NCI-H446 treated with DMSO at 0.1 percent for 48 hours (cell line): ENCODE measurements at places on chromosomes 3 and 15.
A peak's percentile ranks its signal among the peaks of the same experiment; 100 is the strongest.

DNA sequence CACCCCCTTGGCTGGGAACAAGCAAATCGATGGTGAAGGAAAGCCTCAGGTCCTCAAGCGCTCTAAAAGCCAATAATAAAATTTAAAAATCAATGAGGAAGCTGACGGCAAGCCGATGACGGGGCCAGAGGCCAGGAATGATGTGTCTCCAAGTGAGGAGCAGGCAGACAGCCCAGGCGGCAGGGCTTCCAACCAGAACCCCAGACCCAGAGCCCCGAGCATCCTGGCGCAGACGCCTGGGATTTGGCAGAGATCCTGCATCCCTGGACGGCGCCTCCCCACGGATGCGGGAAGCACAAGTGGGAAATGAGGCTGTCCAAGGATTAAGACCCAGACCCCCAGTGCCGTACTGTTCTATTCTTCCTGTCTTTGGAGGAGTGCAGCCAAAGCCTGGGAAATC lies 123.0 kb upstream of the PROK2 start:
- DNase-seq: peak; percentile 69

DNA sequence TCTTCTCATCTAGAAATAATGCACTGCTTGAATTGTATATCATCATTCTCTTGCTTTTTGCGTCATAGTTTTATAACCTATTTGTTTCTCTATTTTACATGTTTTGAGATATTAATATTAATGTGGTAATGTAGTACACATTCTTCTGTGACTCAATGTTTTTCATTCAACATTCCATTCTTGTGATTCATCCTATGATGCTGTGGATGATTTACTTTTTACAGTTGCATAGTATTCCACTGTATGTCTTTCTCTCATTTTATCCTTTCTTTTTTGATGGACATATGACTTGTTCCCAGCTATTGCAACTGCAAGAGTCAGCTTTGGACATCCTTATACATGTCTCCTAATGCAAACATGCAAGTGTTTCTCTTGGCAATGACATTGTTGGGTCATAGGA lies 20.6 kb upstream of the VEPH1 start:
- DNase-seq: no peak

- no peak for DNase-seq
Measured at GRCh38 chr3:44136421-44136820, 105.3 kb upstream of the TOPAZ1 start.

DNA sequence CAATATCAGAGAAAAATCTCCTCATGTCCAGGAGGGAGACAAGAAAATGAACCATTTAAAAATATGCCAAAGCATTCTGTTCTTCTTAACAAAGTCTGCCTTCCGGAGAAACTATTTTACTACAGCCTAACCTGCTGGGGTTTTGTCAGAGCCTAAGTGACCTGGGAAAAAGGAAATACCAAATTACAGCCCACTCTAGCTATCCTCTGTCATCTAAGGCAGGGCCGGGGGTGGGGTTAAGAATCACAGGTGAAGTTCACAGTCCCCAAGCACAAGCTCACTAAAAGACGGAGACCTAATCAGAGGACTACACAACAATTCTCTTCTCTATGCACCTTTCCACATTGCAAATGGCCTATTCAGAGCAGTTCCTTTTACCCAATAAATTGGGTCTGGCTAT lies 116.6 kb downstream of the TRIM42 start:
- DNase-seq: no peak

DNA sequence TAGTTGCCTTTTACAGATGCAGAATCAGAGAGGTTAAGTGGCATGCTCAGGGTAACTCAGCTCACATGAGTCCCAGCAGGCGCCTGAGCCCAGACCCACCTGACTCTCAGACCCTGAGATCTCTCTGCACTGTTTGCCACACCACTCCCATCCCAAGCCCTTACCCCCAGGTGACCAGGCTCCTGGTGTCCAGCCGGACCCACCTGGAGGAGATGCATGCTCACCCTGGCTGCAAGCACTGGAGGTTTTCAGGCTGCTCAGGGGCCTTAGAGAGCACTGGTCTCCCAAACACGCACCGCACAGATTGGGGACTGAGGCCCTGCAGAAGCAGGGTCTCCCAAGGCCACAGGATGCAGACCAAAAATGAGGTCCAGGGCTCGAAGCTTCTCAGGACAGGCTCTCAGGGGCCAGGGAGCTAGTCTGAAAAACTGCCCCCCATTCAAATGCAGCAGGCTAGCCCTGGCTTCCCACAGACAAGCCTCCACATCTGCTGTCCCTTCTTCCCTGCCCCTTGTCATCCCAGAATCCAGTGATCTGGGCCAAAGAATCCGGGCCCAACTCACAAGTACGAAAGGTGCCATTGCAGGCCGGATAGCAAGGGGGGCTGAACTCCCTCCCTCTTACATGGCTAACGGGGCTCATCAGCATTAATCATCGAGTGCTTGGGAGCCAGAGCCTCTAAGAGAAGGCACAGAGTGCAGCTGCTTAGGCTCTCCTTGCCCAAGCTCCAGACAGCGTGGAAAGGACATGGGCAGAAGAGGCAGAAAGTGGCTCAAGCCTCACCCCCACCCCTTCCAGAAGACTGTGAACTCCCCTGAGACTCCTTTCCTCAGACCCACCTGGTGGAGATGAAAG lies 90.2 kb upstream of the PRR20G start:
- no peak for DNase-seq

DNA sequence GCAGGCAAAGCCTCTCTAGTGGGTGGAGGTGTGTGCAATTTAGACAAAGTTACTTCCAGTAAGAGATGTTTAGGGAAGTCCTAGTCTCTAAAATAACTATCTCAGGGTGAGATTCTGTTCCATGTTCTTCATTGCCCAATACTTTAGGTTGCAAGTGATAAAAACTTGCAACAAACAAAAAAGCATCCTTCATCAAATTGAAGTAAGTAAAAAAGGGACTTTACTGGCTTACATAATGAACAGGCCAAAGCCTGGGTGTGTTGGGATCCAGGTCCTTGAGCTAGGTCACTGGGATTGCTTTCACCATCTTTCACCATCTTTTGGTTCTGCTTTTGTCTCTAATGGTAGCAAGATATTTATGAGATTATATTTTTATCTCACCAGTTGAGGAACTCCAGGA lies 38.3 kb downstream of the CX3CR1 start:
- DNase-seq: no peak

DNA sequence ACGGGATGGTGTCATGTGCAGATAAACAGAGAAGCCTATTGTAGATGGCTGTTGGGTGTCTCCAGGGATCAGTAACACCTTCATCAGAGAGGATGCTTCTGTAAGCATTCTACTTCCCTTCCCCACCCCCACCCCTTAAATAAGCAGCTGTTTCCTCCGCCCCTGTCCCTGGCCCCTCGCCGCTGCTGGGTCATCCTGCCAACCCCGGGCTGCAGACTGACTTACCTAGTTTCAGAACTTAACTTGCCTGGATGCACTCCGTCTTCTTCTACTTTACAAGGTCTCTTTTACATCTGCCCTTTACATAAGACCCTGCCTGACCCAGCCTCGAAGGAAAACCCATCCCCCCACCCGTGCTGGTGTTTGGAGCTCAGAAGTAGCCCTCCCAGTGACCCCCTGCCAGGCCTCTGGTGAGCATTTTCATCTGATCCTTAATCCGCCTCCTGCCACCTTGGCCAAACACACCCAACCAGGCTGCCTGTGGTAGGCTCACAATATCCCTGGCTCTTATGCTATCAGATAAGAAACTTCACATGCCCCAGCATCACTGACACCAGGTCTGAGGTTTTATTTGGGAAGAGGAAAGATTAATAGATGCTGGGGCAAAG lies 103.0 kb upstream of the HES1 start:
- no peak for DNase-seq

GRCh38 chr3:3353153-3353552 lies 173.7 kb upstream of the CRBN start:
- DNase-seq: no peak

GRCh38 chr15:82880704-82881103 lies 71.3 kb downstream of the WHAMM start:
- no peak for DNase-seq

- DNase-seq: peak; percentile 47
Measured at GRCh38 chr15:51025454-51025846, 69.3 kb downstream of the TNFAIP8L3 start.

DNA sequence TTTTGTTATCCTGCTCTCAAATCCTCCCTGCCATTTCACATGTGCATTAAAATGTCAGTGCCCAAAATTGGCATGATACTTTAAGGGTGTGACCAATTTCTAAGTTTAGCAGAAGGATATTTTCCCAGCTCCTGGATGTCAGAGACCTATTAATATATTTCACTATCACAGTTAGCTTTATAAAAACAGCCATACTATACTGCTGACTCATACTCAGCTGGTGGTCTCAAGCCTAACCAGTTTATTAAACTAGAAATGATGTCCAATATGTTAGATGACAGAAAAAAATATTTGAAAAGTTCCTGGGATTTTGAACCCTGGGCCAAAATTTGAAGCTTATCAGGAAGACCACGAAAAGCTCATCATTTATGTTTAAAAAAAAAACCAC lies 60.9 kb upstream of the ZNF280D start:
- DNase-seq: peak; percentile 19

GRCh38 chr15:80769829-80770705 lies 9.1 kb upstream of the CEMIP start:
- DNase-seq: no peak

DNA sequence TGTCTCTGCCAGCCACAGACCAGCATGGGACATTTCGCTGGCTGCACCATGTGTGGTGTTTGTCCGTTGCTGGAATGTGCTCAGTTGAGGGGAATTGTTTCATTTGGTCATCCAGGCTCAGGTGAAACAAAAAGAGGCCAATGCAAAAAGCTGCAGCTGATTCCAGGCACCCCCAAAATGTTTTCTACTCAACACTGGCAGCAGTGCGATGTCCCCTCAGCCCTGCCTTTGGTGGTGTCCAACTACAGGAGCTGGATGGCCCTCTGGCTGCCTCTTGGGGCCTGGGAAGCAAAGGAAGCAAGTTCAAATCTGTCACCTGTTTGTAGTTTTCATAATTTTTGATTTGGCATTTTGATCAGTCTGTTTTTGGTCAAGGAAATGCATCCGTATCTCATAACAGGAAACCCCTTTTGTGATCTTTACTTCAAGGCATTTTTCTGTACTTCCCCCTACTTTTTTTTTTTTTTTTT lies 141.8 kb downstream of the EEFSEC start:
- DNase-seq: no peak

- no peak for DNase-seq
Measured at GRCh38 chr3:160697637-160698380, 20.8 kb downstream of the ARL14 start.
